ENCODE measurements at places on chromosomes 4 and X.

DNA sequence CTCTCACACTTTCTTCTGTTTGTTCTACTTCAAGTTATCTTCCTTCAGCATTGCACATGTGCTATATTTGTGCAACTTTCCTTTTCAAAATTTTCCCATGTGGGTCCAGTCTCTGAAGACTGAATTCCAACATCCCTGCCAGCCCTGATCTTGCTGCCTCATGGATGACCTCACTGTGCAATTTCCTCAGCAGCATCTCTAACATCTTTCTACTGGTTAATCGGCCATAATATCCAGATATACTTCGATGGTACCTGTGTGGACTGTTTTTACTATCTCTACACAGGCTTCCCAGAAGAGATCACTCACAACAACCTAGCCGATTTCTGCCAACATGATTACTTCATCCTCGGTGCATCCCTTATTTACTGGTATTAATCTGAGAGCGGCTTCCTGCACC is 41.5 kb downstream of the GPM6A start:
- DNase-seq = no peak

GRCh38 chr4:176222149-176222548 is 26.8 kb upstream of the SPATA4 start:
- DNase-seq = no peak

- DNase-seq = no peak
Measured at GRCh38 chr4:53136954-53137353, 228.9 kb downstream of the SCFD2 start.

DNA sequence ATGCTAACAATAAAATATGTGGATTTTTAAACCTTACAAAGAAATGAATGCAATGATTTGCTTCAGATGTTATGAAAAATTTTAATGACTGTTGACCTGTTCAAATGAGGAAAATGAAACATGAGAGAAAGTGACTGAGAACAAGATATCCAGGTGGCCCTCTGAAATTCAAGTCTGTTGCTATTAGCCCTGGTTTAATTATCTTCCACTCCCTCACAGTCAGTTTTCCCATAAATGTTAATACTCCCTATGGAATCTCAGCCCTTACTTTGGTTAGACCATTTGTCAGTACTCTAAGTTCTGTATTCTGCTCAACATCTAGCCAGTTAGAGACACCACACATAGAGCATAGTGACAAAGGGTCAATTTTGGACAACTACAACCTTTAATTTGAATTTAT is 327.8 kb downstream of the PDGFC start:
- DNase-seq = no peak

DNA sequence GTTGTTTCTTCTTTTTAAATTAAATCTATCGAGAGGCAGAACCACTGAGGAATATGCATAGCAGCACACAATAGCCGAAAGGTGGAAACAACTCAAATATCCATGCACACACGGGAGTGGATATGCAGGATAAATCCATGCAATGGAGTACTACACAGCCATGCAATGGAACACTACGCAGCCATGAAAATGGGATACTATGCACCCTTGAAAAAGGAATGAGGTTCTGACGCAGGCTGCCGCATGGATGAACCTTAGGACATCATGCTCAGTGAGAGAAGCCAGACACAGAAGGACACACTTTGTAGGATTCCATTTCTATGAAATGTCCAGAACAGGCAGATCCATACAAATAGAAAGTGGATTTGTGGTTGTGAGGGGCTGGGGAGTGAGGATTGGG is 18.4 kb upstream of the P2RY8 start:
- DNase-seq = no peak

DNA sequence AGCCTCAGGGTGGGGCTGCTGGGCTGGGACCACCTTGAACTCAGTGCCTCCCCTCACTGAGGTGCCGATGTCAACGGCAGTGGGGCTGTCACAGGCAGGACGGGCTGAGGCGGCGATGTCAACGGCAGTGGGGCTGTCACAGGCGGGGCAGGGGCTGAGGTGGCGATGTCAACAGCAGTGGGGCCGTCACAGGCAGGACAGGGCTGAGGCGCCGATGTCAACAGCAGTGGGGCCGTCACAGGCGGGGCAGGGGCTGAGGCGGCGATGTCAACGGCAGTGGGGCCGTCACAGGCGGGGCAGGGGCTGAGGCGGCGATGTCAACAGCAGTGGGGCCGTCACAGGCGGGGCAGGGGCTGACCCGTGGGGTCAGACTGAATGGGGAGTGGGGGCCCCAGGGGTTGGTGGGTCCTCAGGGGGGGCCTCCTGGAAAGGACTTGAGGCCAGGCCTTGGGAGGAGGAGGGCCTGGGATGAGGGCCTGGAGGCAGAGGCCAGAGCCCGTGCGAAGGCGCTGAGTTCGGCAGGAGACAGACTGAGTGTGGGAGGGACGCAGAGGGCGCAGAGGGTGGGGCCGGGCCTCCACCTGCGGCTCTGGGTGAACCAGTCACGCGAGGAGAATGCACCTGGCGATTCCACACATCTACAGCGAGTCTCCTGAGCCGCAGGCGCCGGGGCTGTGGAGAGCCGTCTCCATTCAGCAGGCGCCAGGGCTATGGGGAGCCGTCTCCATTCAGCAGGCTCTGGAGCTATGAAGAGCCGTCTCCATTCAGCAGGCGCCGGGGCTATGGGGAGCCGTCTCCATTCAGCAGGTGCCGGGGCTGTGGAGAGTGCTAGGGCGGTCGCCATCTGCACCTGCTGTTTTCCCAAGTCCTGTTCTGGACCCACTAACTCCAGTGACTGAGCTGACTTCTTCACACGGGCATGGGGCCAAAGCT is 22.9 kb downstream of the ATP5ME start:
- no peak for DNase-seq

DNA sequence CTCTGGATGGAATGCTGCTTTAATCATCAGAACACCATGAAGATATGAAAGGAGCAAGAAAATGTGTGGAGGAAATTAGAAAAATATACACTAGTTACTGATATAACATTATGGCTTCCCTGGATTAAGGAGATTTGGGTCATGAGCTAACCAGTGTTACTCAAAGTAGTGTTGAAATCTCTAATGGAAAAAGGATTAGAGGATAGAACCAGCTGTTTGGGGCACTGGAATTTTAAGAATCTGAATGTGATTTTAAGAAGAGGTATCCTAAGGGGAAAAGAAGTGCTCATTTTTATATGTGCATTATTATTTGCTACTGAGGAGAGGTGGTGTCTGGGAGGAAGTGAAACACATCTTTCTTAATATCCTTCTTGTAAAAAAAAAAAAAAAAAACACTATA is 164.1 kb upstream of the PPARGC1A start:
- DNase-seq = no peak

DNA sequence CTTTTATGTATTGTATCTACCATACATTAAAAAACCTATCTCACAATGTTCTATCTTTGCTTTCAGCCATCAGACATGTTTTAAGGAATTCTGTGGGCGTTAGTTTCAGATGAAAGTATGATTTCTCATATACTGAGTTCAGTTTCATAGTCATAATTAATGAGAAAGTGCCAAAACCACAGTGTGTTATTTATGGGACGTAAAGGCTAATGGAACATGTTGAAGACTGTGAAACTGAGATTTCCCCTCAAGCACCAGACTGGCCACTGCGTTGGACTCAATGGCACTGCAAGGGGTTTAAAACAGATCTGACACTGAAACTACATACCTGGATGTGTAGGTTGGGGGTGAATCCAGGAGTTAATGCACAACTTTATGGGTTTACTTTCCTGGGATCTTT is 32.0 kb downstream of the F8 start:
- DNase-seq = no peak

DNA sequence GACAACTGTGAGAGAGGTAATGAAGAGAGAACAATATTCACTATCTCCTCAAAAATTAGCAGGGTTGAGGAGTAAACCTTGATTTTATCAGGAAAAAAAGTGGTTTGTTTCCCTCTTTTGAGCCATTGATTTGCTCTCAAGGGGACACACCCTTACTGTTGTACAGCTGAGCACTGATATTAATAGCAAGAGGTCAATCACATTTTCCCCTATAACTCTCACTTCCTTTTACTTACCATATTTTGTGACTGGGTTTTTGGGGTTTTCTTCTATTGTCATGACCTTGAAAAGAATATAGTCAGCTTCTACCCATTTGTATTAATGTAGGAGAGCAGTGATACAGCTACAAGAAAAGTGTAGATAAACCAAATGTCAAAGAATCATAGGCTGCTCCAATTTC is 70.2 kb upstream of the LONRF3 start:
- DNase-seq = no peak

DNA sequence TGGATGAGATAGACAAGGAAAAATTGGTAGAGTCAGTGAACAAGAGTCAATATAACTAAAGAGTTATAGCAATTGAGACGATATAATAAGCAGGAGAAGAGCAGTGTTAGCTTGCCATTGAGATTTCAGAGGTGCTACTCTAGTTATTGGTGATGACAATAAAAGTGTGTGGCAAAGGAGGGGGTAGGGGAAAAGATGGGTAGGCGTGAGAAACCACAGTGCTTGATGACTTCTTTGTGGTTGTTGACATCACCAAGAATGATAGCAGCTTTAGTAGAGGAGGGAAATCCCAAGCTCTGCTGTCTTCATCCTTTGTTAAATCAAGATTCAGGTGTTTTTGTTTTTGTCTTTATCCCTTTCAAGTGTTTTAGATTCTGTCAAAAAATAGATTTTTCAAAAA is 179.9 kb upstream of the PPP3CA start:
- peak; percentile 9 for DNase-seq

DNA sequence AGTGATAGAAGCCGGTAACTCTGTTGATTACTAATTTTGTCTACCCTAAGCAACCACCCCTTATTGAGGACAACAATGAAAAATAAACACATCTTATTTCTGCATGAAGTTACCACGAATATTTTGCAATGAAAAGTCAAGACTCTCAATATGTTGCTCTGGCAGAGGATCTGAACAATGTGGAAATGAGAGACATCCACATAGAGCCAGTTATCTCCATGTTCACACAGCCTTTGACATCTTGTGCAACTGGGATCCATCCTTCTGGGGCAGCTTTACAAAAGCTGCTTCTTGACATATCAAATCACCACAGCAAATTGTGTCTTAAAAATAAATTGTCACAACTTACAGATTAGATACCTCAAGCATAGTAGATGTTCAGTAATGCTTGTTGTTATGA is 10.2 kb downstream of the EDNRA start:
- DNase-seq = no peak

- no peak for DNase-seq
Measured at GRCh38 chr4:41060352-41061334, 153.7 kb downstream of the APBB2 start.

- no peak for DNase-seq
Measured at GRCh38 chr4:89640620-89641366, 196.2 kb downstream of the SNCA start.

- no peak for DNase-seq
Measured at GRCh38 chrX:151818828-151819227, 84.3 kb downstream of the CNGA2 start.

DNA sequence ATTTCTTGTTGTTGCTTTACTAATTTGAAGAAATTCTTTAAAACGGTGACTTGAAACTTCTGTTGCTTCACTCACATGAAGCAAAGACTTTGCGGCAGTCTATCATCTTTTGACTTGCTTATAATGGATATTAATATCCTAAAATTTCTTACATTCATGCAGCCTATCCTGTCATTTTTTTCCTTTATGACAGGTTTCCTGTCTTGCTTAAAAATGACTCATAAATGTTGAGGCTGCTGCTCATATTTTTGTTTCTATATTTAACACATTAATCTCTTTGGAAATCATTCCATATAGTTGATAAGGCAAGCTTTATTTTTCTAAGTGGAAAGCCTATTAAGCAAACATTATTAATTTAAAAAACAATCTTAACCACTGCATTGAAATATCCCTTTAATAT is 176.6 kb upstream of the GALNTL6 start:
- no peak for DNase-seq

- DNase-seq = no peak
Measured at GRCh38 chrX:117854806-117855205, 261.8 kb downstream of the KLHL13 start.

DNA sequence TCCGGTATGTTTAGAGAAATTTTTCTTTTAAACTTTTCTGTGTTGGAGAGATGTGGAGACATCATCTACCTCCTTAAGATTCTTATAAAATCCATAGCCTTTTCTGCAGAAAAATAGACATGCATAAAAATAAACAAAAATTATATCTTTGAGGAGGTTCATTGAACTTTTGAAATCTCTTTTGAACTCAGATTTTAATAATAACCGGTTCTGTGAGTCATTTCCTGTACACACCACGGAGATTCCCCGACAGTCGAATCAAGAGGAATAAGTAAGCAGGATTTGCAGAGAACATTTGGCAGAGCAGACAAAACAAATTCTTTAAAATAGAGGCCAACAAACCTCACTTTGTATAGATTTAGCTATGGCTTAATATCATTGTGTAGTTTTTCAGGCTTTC is 918.7 kb upstream of the POU3F4 start:
- DNase-seq = no peak

DNA sequence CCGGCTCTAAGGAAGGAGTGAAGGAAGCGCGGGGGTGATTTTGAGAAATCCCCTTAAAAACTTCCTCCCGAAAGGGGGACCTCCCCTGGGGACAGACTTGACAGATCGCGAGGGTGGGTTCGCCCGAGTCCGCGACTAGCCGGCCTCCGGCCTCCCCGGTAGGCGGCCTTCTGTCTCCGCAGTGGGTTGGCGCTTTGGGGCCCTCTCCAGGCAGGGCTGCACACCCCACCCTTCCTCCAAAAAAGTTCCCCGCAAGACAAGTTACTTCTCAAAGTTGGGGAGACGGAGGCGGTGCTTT is 24.8 kb downstream of the HOPX start:
- no peak for DNase-seq

DNA sequence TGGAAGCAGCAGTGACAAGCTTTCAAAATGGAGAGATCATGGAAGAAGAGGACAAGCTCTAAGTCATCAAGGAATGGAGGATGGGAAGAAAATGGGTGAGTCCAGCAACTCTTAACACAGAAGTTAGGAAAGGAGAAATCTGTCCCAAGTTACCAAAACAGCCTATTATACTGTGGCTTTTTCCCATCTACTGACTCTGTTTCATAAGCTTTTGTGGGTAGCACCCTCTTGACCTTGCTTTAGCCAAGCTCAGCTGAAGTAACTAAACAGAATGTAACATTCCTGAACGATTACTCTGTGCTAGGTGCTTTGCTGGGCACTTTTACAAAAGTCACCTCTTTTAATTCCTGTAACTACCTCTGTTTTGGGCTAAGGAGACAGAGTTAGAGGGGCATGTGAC is 54.9 kb downstream of the MAP7D2 start:
- DNase-seq = no peak

GRCh38 chr4:37646247-37646646 is 39.9 kb downstream of the RELL1 start:
- DNase-seq = no peak

- DNase-seq = no peak
Measured at GRCh38 chr4:48815483-48815882, 15.4 kb upstream of the OCIAD1 start.
